ENCODE measurements at places on chromosomes 7 and 10.

- no peak for DNase-seq
Measured at GRCh38 chr10:120744040-120744439, 107.1 kb upstream of the WDR11 start.

DNA sequence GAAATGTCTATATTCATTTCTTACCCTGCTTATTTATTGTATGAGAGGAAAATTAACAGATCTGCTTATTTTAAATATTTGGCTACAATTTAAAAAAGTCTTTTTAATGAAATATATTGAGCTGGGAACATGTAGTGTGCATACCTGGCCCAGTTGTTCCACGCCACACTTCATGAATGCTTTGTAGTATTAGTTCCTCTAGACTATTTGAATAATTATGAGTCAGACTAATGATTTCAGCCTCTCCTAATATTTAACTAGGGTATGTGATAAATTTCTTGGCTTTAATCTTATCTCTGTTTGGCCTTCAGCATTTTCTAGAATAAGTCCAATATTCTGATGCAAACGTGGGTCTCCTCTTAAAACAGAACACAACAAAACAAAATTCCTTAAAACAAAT, 226.6 kb downstream of the CREB5 start:
- DNase-seq, result no peak

DNA sequence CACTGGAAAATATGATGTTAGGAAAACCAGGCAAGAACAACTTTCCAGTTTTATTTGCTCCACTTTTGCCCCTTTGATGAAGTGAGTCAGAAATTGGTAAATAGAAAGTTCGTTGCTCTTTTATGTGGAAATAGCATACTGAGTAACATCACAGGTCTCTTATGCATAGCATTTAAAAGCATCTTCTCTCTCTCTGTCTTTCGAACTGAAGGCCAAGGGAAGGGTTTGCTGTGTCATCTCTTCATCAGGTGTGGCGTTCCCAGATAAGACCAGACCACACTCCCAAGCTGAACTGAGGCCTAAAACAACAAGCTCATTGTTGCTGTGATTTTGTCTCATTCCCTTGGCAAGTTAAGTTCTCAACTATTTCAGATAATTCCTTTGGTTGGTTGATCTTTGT, 131.8 kb upstream of the GRB10 start:
- no peak for DNase-seq

- DNase-seq, result no peak
Measured at GRCh38 chr10:36280321-36280741, 638.2 kb upstream of the FZD8 start.

DNA sequence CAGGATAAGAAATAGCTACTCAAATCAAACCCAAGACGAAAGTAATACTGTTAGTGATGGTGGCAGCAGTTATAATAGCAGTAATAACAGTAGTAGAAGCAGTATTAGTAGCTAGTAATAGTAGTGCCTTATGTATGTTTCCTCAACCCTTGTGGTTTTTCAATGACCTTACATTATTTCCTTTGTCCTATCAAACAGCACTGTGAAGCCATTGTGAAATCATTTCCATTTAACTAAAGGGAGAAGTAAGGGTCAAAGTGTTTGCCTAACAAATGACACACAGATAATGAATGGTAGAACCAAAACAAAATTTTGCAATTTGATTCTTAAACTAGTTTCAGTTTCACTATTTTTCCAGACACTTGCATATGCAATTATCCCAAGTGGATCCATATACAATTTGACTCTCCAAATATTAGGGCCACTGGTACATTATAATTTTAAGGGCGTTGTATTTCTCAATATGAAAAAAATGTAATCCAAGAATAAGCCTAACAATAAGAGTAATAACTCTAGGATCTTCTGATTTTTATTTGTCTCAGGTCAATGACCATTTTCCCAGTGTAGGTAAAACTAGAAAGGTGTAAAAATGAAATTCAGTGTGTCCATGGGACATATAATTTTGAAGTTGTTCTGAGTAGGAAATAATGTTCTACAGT, 33.7 kb upstream of the TMEM26 start:
- DNase-seq, result no peak

- DNase-seq, result no peak
Measured at GRCh38 chr7:31583942-31584341, 70.1 kb downstream of the ITPRID1 start.

DNA sequence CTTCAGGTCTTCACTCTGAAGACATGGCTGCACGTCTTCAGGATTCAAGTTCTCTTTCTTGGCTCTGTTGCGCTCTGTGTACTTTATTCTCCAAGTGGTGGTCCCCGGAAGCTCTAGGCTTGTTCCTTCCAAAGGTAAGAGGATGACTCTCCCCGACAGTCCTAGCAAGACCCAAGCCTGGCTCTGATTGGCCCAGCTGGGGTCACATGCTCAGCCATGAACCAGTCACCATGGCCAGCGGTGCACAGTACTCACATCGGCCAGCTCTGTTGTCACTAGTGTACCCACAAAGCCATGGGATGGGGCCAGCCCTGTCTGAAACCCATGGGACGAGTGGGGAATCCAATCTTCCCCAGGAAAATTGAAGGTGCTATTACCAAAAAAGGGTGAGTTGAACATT, 5.2 kb upstream of the C7orf33 start:
- DNase-seq, result no peak

- DNase-seq, result no peak
Measured at GRCh38 chr7:155567646-155568332, 21.4 kb upstream of the CNPY1 start.

GRCh38 chr7:91557789-91558404, 293.7 kb downstream of the FZD1 start:
- DNase-seq, result no peak

- DNase-seq, result no peak
Measured at GRCh38 chr7:156465186-156465585, 175.4 kb upstream of the RNF32 start.

DNA sequence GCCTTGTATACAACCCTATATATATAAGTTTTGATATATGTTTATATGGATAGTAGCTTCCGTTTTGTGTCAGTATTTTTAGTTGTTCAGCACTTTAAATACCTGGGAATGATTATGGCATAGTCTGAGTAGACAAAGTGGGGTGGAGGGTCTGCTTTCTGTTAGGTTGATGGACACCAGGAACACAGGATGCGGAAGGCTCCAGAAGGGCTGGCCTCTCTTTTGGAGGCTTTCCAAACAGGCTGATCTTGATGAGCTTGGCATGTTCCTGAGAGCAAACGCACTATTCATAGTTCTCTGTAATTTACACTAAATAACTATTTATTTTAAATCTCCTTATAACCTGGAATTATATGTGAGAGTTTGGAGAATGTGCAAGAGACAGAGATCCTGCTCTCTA, 12.7 kb downstream of the AKR1E2 start:
- no peak for DNase-seq

- no peak for DNase-seq
Measured at GRCh38 chr7:151806952-151807775, 69.8 kb downstream of the PRKAG2 start.

- no peak for DNase-seq
Measured at GRCh38 chr10:99967961-99968360, 41.8 kb downstream of the DNMBP start.

- no peak for DNase-seq
Measured at GRCh38 chr10:50567384-50567783, 56.4 kb downstream of the SGMS1 start.

GRCh38 chr7:135100856-135101255, 47.0 kb upstream of the TMEM140 start:
- no peak for DNase-seq

- no peak for DNase-seq
Measured at GRCh38 chr10:103197174-103197573, 4.1 kb upstream of the NT5C2 start.

GRCh38 chr7:17552952-17553351, 254.5 kb downstream of the AHR start:
- no peak for DNase-seq

- DNase-seq, result no peak
Measured at GRCh38 chr7:83696101-83696500, 47.2 kb upstream of the SEMA3E start.

DNA sequence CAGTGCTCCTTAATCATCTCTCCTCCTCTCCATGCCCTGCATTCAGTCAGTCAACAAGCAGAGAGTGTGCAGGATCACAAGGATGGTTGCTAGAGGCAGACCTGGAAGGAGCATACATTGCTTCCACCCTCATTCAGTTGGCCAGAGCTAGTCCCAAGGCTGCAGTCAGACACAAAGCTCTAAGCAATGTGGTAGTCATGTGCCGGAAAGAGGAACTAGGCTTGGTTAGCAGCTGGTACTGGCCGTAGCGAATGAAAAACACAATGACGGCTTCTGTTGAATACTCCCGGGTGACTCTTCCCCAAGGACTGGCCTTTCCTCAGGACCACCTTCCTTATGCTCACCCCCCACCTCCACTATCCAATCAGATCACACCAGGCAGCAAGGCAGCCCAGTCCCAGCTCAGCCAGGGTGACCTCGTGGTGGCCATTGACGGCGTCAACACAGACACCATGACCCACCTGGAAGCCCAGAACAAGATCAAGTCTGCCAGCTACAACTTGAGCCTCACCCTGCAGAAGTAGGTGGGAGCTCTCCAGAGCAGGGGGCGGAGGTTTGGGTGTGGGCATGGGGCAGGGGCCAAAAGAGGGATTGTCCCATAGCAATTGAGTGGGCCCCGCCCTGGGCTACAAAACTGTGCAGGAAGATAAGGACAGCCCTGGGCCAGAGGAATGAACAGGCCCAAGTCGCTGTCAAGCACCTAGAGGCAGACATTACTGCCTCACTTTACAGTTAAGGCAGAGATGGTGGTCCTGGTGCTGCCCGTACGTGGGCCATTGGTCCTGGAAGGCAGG, 10.9 kb downstream of the LDB3 start:
- DNase-seq, result no peak

GRCh38 chr7:102094316-102094650, 192.4 kb upstream of the SH2B2 start:
- no peak for DNase-seq

DNA sequence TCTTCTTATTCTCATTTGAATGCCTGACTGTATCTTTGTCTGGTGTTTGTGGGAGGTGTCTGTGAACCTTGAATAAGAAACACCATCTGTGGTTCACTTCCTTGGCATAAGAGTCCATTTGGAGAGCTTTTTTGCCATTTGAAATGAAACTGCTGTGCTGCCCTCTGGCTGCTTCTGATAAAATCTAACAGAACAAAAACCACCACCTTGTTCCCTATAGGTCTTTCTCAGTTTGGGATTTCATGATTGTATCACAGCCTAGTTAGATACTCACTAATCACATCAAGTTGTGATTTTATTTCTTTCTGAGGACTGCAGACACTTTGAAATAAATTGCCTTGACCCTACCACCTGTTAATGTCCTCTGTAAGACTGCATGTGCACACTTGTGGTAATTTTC, 102.7 kb upstream of the FAM13C start:
- no peak for DNase-seq

- DNase-seq, result no peak
Measured at GRCh38 chr7:136234040-136234439, 256.9 kb upstream of the MTPN start.

- no peak for DNase-seq
Measured at GRCh38 chr7:92815412-92815811, 21.0 kb downstream of the CDK6 start.

- no peak for DNase-seq
Measured at GRCh38 chr7:152176797-152177196, 151.3 kb downstream of the GALNT11 start.

DNA sequence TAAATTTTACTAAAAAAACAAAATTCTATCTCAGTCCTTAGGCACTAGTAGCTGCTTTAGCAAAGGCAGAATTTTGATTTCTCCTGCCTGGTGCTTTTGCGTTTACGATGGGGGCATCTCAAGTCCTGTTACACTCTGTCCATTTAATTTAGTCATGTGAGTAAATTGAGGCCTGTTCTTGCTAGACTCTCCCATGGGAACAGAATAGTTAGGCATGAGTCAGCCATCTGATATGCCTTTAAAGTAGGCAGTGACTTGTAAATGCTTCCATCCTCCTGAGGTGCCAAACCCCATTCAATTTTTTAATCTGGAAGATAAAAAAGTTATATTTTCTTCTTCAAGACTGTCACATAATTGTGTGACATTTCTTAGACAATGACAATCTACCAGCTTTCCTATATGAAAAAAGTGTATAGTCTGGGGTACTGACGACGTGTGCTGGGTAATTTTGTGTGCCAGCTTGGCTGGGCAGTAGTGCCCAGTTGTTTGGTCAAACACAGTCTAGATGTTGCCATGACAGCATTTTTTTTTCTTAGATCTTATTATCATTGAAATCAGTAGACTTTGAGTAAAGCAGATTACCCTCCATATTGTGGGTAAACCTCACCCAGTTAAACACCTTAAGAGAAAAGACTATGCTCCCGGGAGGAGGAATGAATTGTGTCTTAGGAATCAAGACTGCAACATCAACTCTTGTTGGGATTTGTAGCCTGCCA, 603.4 kb downstream of the SORCS1 start:
- DNase-seq, result no peak

GRCh38 chr7:119724041-119724792, 548.8 kb upstream of the KCND2 start:
- DNase-seq, result no peak

DNA sequence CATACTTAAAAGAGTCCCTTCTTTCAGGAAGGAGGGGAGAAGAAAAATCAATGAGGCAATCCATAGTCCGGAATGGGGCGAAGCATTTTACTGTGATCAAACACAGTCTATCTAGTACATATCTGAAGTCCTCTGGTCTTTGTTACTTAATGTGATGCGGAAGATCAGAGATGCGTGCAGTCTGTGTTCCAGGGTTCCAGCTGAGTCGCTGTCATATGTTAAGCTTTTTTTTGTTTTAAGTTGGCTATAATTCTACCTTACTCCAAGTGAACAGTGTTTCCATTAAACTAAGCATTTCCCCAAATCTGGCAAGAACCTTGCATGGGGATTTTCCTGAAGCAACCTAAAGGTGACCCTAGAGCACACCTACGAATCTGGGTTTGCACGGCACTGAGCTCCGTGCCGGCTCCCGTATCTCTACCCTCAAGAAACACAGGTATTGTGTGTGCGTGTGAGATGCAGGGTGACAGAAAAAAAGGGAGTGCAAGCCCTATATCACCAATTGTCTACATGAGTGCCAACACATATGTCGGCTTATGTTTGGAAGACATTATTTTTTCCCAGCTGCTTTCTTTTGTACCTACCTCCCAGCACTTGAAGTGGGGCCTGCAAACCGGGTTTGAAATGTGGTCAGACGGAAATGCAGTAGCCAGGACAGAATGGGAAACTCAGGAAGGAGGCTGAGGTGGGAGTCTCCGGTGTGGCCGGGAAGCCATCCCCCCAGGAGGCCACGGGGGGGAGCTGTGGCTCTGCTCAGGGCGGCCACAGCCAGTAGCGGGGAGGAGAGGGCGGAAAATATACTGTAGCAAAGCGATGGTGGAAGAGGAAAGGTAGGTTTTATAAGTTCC, 435.8 kb upstream of the MGMT start:
- DNase-seq, result no peak

- DNase-seq, result no peak
Measured at GRCh38 chr10:69891057-69891617, 89.4 kb downstream of the COL13A1 start.

DNA sequence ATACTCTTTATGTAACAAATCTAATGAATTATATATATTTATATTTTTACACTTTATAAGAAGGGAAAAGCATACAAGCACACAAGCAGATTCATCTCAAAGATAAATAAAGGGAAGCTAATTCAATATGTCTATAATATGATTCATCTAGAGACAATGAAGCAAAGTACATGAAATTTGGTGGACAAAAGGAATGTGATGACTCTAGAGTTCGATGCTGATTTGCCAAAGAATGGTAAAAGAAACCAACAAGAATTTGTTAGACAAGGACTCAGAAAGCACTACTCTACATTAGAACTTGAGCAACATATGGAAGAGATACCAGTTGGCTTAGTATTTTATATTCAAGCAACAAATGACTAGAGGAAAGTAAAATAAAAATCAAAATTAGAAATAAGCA, 536.5 kb upstream of the TEX47 start:
- DNase-seq, result no peak

- DNase-seq, result no peak
Measured at GRCh38 chr10:101444058-101444898, 90.3 kb downstream of the BTRC start.

Measured in stimulated activated CD8-positive, alpha-beta memory T cell treated with anti-CD3 and anti-CD28 coated beads, Interleukin-4, amount 100 ng/mL, for 1 hour (primary cell).